Stimulated activated naive B cell treated with anti-CD40 and anti-IgM and Interleukin-4, amounts not matched to agents 10 μg/mL and 1 μg/mL and 100 μg/mL, for 72 hours (primary cell): ENCODE measurements at places on chromosomes 2 and 18.

DNA sequence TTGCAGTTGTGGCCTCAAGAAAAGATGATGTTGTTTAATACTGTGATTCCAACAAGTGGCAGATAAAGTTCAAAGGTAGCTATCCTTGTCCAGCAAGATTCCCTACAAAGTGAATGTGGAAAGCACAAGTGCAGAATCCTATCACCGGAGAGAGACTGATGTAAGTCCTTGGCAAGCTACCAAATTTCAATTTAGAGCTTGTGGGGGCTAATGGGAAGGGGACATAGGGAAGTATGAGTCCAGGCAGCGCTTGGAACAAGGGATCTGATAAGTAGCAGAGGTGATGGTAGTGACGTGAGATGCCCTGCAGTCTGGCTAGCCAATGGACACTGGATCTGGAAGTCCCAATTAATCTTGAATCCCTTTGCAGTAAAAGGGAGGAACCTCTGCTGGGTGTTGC is 165.2 kb upstream of the DTNA start:
- no peaks in the 10 kb centered on the region for H3K27me3 ChIP-seq
- DNase-seq = no peak
- no peaks in the 10 kb centered on the region for H3K36me3 ChIP-seq
- no peak overlapping the region for H3K27ac ChIP-seq
- no peak overlapping the region for H3K4me3 ChIP-seq

DNA sequence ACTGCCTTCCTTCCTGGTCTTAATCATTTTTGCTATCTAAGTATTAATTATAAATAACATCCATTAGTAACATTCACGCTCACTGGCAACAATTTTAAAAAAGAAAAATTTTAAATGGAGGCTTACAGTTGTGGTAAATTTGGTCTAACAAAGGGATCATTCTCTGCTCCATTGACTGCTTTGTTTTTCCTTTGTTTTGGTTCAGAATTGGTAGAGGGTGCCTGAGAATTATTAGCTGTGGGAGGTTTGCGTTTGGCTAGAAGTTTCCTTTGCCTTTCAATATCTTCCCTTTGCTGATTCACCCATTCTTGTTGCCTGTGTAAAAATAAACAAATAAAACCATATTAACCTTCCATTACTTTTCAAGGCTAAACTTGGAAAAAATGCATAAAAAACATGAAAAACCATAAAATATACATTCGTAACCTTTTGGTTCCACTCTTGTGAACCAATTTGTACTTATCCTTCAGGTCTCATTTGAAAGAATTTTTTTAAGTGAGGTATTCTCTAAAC is 114.6 kb downstream of the TLK1 start:
- H3K4me1 ChIP-seq = peaks cover 11% of the 10 kb centered on the region
- peaks cover 50% of the 10 kb centered on the region for H3K36me3 ChIP-seq
- no peaks in the 10 kb centered on the region for H3K27me3 ChIP-seq
- no peak overlapping the region for H3K4me3 ChIP-seq
- no peak overlapping the region for H3K27ac ChIP-seq
- no peak for DNase-seq

- H3K4me3 ChIP-seq = no peak overlapping the region
- H3K27me3 ChIP-seq = no peaks in the 10 kb centered on the region
- peaks cover 5% of the 10 kb centered on the region for H3K36me3 ChIP-seq
- no peak overlapping the region for H3K27ac ChIP-seq
- no peak for DNase-seq
Observed at GRCh38 chr2:212912445-212913103, 238.8 kb downstream of the IKZF2 start.

GRCh38 chr2:106960683-106961161 is 74.8 kb upstream of the ST6GAL2 start:
- no peaks in the 10 kb centered on the region for H3K27me3 ChIP-seq
- H3K4me1 ChIP-seq = no peaks in the 10 kb centered on the region
- no peaks in the 10 kb centered on the region for H3K36me3 ChIP-seq
- DNase-seq = no peak
- no peak overlapping the region for H3K4me3 ChIP-seq

GRCh38 chr2:42193722-42194187 is 24.6 kb downstream of the EML4 start:
- H3K36me3 ChIP-seq = peaks cover 7% of the 10 kb centered on the region
- H3K4me1 ChIP-seq = peaks cover 66% of the 10 kb centered on the region
- no peak overlapping the region for H3K4me3 ChIP-seq
- no peaks in the 10 kb centered on the region for H3K27me3 ChIP-seq
- no peak overlapping the region for H3K27ac ChIP-seq
- no peak for DNase-seq

GRCh38 chr2:64124571-64124970 is 19.6 kb downstream of the PELI1 start:
- H3K27ac ChIP-seq = no peak overlapping the region
- no peaks in the 10 kb centered on the region for H3K27me3 ChIP-seq
- H3K4me1 ChIP-seq = peaks cover 14% of the 10 kb centered on the region
- no peak overlapping the region for H3K4me3 ChIP-seq
- H3K36me3 ChIP-seq = peaks cover 10% of the 10 kb centered on the region
- no peak for DNase-seq

DNA sequence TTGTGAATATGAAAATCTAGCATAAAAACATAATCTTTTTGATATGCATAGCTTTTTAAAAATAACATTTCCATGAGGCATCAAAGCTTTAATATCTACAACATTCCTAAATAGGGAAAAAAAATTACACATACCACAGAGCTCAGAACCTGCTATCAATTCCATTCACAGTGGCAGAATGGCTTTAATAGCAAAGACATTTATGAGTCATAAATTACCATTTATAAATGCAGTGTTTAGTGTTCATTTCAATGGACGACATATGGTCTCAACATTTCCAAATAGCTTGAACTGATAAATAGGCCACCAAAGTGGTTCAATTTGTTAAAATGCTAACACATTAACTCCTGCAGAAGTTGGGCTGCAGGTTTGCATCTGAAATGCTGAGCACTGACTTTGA is 600.6 kb upstream of the SETBP1 start:
- H3K36me3 ChIP-seq = no peaks in the 10 kb centered on the region
- no peak for DNase-seq
- H3K4me1 ChIP-seq = no peaks in the 10 kb centered on the region
- no peak overlapping the region for H3K27ac ChIP-seq
- H3K27me3 ChIP-seq = peaks cover 12% of the 10 kb centered on the region
- no peak overlapping the region for H3K4me3 ChIP-seq

GRCh38 chr2:217017456-217018252 is 157.8 kb upstream of the TNP1 start:
- no peak overlapping the region for H3K4me3 ChIP-seq
- H3K27me3 ChIP-seq = peaks cover 25% of the 10 kb centered on the region
- no peak overlapping the region for H3K27ac ChIP-seq
- H3K4me1 ChIP-seq = no peaks in the 10 kb centered on the region
- no peak for DNase-seq

GRCh38 chr2:175575346-175576258 is 394.1 kb upstream of the ATP5MC3 start:
- H3K4me1 ChIP-seq = peaks cover 39% of the 10 kb centered on the region
- no peaks in the 10 kb centered on the region for H3K27me3 ChIP-seq
- peak overlapping the region; percentile 36 for H3K4me3 ChIP-seq
- H3K36me3 ChIP-seq = peaks cover 2% of the 10 kb centered on the region
- H3K27ac ChIP-seq = peak overlapping the region; percentile 15
- DNase-seq = peak; percentile 7

DNA sequence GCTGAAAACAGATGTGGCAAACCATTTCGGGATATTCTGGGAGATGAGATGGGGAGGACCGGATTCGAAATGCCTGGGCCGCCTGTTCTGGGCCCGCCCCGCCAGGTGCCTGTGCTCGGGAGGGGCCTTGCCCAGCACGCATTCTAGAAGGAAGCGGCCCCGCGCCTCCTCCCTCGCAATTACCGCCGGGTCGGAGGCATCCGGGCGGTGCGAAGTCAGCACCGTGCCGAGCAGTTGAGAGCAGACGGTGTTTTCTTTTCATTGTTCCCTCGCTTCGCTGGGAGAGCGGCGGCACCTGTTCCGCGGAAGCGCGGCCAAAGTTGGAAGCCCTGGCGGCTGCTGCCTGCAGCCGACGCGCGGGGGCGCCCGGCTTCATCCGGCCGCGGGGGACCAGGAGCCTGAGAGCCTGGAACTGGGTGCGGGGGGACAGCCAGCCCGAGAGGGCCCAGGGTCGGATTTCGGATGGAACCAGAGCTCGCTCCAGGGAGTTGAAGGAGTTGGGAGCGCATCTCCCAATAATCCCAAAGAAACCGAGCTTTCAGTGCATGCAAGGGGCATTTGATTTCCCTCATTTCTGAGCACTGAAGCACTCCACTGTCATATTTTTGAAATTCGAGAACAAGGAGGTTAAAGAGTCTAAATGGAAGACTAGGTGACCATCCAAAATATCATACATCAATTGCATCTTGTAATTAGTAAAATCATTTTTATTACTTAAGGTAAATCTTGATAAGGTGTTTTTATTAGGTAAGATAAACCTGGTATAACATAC is 241.8 kb upstream of the RAB12 start:
- H3K36me3 ChIP-seq = no peaks in the 10 kb centered on the region
- H3K27ac ChIP-seq = no peak overlapping the region
- peaks cover 44% of the 10 kb centered on the region for H3K27me3 ChIP-seq
- peak overlapping the region; percentile 10 for H3K4me3 ChIP-seq

DNA sequence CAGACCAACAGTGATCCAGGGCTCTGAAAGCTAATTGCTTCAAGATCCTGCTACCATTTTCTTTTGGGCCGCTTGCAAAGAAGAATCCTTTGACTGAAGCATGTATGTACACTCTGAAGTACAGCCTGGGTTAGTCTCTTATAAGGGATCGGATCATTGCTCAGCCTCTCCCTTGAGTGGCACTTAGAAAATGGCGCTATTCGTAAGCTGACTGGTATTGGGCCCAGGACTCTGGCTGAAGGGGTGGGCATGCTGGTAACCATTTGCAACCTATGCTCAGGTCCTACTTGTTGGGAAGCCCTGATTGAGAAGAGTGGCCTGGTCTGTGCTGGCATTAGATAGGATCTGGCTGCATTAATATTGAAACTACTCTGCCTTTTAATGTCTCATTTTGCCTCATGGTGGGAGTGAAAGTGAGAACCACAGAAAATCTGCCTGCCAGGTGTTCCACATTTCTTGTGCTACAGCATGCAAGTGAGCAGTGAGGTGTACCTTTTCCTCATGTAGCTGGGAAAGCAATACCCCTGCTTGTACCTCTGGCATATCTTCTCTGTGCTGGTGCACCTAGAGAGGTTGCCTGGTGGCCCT is 661 bp upstream of the MGAT5 start:
- H3K4me1 ChIP-seq = peaks cover 69% of the 10 kb centered on the region
- peak; percentile 61 for DNase-seq
- peaks cover 25% of the 10 kb centered on the region for H3K36me3 ChIP-seq
- H3K27me3 ChIP-seq = no peaks in the 10 kb centered on the region
- H3K27ac ChIP-seq = peak overlapping the region; percentile 86

GRCh38 chr18:48031641-48032040 is 101.2 kb upstream of the SMAD2 start:
- H3K4me3 ChIP-seq = no peak overlapping the region
- H3K27ac ChIP-seq = no peak overlapping the region
- H3K36me3 ChIP-seq = no peaks in the 10 kb centered on the region
- H3K4me1 ChIP-seq = no peaks in the 10 kb centered on the region

DNA sequence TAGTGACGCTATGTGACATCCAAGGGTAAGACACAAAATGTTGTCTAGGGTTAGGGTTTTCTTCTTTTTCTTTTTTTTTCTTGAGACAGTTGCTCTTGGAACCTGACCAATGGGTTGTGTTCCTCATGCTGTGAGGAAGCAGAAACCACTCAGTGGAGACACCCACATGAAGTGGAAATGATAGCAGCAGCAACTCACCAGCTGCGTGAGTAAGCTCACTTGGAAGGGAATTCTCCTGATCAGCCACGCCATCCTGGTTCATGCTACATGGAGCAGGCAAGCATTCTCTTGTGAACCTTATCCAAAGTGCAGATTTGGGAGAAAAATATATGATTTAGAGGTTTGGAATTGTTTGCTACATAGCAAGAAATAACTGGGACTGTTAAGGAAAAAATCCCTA is 863.7 kb downstream of the EPHA4 start:
- H3K36me3 ChIP-seq = no peaks in the 10 kb centered on the region
- H3K4me3 ChIP-seq = no peak overlapping the region
- no peaks in the 10 kb centered on the region for H3K4me1 ChIP-seq
- DNase-seq = no peak

DNA sequence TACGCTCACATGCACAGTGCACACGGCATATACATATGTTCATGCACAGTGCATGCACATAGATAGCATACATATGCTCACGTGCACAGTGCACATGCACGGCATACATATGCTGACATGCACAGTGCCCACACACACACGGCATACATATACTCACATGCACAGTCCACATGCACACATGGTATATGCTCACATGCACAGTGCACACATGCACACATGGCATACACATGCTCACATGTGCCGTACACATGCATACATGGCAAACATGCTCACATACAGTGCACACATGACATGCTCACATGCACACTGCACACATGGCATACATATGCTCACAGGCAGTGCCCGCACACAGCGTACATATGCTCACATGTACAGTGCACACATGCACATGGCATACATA is 97.7 kb upstream of the CTDP1 start:
- no peak overlapping the region for H3K4me3 ChIP-seq
- H3K27me3 ChIP-seq = peaks cover 5% of the 10 kb centered on the region
- H3K36me3 ChIP-seq = no peaks in the 10 kb centered on the region
- H3K4me1 ChIP-seq = peaks cover 18% of the 10 kb centered on the region
- no peak overlapping the region for H3K27ac ChIP-seq

GRCh38 chr2:124323321-124323720 is 298.2 kb downstream of the CNTNAP5 start:
- H3K27me3 ChIP-seq = no peaks in the 10 kb centered on the region
- DNase-seq = no peak
- H3K4me3 ChIP-seq = no peak overlapping the region

DNA sequence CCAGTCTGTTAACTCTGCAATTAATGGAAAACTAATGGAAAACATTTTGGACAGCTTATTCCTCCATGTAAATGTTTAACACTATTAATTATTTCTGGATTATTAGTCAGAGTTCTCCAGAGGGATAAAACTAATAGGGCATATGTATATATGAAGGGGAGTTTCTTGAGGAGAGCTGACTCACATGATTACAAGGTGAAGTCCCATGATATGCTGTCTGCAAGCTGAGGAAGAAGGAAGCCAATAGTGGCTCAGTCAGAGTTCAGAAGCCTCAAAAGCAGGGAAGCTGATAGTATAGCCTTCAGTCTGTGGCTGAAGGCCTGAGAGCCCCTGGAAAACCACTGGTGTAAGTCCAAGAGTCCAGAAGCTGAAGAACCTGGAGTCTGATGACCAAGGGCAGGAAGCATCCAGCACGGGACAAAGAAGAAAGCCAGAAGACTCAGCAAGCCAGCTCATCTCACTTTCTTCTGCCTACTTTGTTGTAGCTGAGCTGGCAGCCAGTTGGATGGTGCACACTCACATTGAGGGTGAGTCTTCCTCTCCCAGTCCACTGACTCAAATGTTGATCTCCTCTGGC is 136.0 kb downstream of the PTH2R start:
- DNase-seq = no peak
- no peak overlapping the region for H3K27ac ChIP-seq
- H3K4me1 ChIP-seq = no peaks in the 10 kb centered on the region
- H3K36me3 ChIP-seq = no peaks in the 10 kb centered on the region

- no peak for DNase-seq
- no peaks in the 10 kb centered on the region for H3K36me3 ChIP-seq
- H3K4me1 ChIP-seq = no peaks in the 10 kb centered on the region
Observed at GRCh38 chr2:183112577-183112976, 11.7 kb upstream of the NUP35 start.

GRCh38 chr2:223621901-223622300 is 19.7 kb upstream of the SCG2 start:
- H3K4me1 ChIP-seq = no peaks in the 10 kb centered on the region
- DNase-seq = no peak
- no peak overlapping the region for H3K4me3 ChIP-seq
